ENCODE measurements at places on chromosomes 7 and 10.

DNA sequence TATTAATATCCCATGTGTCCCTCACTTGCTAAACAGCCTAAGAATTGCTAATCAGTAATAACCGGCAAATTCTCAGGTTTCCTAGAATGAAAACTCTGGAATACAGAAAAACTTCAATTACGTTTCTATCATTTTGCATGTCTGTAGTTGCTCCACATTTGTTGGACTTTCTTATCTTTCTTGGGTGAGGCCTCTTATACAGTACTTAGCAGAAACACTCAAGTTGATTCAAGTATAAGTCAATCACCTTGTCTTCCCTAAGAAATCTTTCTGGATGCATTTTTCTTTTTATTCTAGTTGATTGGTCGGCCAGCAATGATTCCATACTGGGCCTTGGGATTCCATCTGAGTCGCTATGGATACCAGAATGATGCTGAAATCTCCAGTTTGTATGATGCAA, 61.4 kb downstream of the MGAM2 start:
- DNase-seq, result no peak

GRCh38 chr7:91959023-91959422, 18.4 kb downstream of the AKAP9 start:
- DNase-seq, result no peak

DNA sequence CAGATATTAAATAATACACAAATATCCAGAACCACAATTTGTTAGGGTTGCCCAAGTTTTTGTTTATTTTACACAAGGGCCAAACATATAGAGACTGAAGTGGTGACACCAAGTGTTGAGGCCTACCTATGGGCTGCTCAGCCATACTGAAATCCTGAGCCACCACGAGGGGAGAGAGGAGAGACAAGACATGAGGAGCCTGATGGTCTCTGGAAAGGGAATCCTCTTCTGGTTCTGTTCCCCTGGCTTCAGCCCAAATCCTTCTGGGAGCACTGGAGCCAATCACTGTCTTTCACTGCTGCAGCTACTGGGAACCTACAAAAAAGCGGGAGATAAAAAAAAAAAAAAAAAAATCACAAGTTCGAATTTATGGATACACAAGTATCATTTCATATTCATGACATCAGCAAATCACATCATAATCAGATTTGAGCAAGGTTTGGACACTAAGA, 1.9 kb downstream of the SKIDA1 start:
- DNase-seq, result no peak

- peak; percentile 89 for DNase-seq
These were observed at the start of gene CBX3 for GRCh38 chr7:26201247-26202018. Gene CBX3, plus strand, starts transcription at chr7:26201745. Its CDS starts 1,254 bp downstream, at chr7:26202999.

GRCh38 chr10:17278607-17279240, 50.7 kb downstream of the VIM start:
- DNase-seq, result no peak

- peak; percentile 49 for DNase-seq
These were observed 191.3 kb downstream of the HECW1 start for GRCh38 chr7:43303740-43304241.

- DNase-seq, result no peak
These were observed 38.7 kb upstream of the PPP1R17 start for GRCh38 chr7:31648288-31648687.

DNA sequence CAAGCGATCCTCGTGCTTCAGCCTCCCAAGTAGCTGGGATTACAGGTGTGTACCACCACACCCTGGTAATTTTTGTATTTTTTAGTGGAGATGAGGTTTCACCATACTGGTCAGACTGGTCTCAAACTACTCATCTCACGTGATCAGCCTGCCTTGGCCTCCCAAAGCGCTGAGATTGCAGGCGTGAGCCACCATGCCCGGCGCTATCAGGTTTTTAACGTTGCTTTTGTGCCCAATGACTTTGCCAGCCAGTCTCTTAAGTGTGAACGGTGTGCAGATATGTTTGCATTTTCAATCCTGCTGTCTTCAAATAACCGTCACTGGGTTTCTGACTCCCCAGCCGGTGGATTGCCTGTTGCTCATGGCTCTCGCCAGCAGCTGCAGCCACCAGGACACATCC, 201.8 kb upstream of the PPP2R2D start:
- DNase-seq, result no peak

- no peak for DNase-seq
These were observed 120.9 kb downstream of the TWIST1 start for GRCh38 chr7:18996583-18996982.

GRCh38 chr7:39633563-39634477, 10.4 kb downstream of the RALA start:
- no peak for DNase-seq

- DNase-seq, result no peak
These were observed 90.6 kb upstream of the SKAP2 start for GRCh38 chr7:26954951-26955350.

GRCh38 chr10:92103376-92104090, 180.0 kb downstream of the BTAF1 start:
- DNase-seq, result no peak

GRCh38 chr10:30751678-30752331, 122.3 kb upstream of the LYZL2 start:
- DNase-seq, result peak; percentile 64
